Activated naive CD4-positive, alpha-beta T cell treated with anti-CD3 and anti-CD28 coated beads, Interleukin-2, amount 10 ng/mL, durations not matched to agents 7 days and 5 days (primary cell): ENCODE measurements at places on chromosomes 12 and 14.
A peak's percentile ranks its signal among the peaks of the same experiment; 100 is the strongest.

DNA sequence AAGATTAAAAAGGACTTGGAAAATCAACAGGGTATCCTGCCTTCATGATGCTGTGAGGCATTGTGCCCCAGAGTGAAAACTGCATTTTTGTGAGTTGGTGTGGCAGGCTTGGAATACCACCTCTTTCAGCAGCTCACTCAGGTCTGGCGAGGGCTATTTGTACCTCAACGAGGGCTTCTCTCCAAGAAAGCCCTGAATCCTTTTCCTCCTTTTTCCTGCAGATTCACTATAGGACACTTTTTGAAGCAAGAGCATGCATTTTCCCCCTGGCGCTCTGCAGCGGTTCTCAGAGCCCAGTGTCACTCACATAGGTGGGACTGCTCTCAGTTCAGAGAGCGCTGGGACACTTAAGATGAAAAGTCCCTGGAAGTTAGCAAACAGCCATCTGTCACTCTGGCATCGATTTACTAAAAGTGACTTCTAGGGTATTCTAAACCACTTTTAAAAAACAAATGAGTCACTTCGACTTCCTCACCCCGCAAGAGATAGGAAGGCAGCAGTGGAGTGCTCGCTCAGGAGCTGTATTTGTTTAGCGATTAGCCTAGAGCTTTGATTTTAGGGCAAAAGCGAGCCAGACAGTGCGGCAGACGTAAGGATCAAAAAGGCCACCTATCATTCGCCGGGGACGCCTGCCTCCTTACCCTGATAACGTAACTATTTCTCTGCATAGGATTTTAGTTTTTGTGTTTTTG lies 782 bp upstream of the LGR5 start:
- H3K4me3 ChIP-seq, result peak overlapping the region; percentile 54
- H3K36me3 ChIP-seq, result no peaks in the 10 kb centered on the region
- no peak for DNase-seq
- no peak overlapping the region for H3K27ac ChIP-seq
- peaks cover 21% of the 10 kb centered on the region for H3K4me1 ChIP-seq
- peaks cover 72% of the 10 kb centered on the region for H3K27me3 ChIP-seq

DNA sequence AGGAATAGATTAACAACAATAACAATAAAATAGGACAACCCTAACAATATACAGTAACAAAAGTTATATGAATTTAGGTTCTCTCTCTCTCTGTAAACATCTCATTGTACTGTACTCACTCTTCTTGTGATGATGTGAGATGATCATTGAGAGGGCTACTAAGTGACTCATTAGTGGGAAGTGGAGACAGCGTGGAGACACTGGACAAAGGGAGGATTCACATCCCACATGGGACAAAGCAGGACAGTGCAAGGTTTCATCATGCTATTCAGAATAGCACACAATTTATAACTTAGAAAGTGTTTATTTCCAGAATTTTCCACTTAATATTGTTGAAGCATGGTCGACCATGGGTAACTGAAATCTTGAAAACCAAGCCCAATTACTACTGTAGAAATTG lies 26.0 kb upstream of the SPATA7 start:
- no peak overlapping the region for H3K4me3 ChIP-seq
- H3K27ac ChIP-seq, result no peak overlapping the region
- H3K4me1 ChIP-seq, result no peaks in the 10 kb centered on the region
- DNase-seq, result no peak

DNA sequence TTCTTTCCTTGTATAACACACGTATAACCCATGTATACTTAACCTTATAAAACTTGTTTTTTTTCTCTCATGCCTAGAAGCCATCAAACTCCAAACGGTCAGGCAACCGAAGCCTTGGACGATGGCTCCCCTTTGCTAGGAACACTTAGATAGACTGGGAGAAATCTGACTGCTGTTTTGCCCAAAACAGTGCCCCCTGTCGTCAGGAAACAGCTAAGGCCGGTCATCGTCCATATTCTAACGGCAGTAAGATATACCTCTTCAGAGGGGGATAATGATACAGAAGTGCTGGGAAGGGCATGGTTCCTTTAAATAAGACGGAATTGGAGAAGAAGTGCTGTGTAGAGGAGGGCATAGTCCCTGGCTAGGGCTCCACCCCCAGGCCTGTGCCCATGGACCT lies 130.5 kb downstream of the SLC41A2 start:
- H3K36me3 ChIP-seq, result no peaks in the 10 kb centered on the region
- no peak overlapping the region for H3K27ac ChIP-seq
- peaks cover 2% of the 10 kb centered on the region for H3K4me1 ChIP-seq

DNA sequence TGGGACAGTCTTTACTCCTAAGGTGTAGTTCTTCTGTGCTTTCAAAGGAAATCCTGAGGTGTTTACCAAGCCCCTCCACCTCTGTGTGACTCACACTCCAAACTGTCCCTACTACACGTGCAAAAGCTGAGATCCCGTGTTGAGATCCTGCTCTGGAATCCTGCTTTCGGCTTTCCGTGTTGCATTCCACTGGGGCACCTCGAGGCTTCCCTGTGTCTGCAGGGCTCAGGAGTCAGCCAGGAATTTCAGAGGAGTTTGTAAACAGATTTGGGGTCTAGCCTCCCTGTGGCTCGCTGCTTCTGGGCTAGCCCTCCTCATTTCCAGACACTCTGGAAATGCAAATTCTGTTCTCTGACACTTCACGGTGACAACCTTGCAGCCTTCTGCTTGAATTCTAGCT lies 48.4 kb downstream of the CACNA2D4 start:
- no peak overlapping the region for H3K4me3 ChIP-seq
- H3K27ac ChIP-seq, result no peak overlapping the region
- no peaks in the 10 kb centered on the region for H3K4me1 ChIP-seq
- no peaks in the 10 kb centered on the region for H3K36me3 ChIP-seq
- no peak for DNase-seq

GRCh38 chr12:50547742-50548141 lies 43.0 kb downstream of the DIP2B start:
- no peak overlapping the region for H3K27ac ChIP-seq
- no peaks in the 10 kb centered on the region for H3K27me3 ChIP-seq
- H3K4me1 ChIP-seq, result peaks cover 7% of the 10 kb centered on the region
- no peak overlapping the region for H3K4me3 ChIP-seq
- H3K36me3 ChIP-seq, result peaks cover 18% of the 10 kb centered on the region

- no peak for DNase-seq
- no peaks in the 10 kb centered on the region for H3K27me3 ChIP-seq
- no peak overlapping the region for H3K27ac ChIP-seq
- H3K36me3 ChIP-seq, result peaks cover 2% of the 10 kb centered on the region
- H3K4me3 ChIP-seq, result no peak overlapping the region
- H3K4me1 ChIP-seq, result peaks cover 51% of the 10 kb centered on the region
These were observed 345.2 kb downstream of the BCL11B start for GRCh38 chr14:98926801-98927200.

DNA sequence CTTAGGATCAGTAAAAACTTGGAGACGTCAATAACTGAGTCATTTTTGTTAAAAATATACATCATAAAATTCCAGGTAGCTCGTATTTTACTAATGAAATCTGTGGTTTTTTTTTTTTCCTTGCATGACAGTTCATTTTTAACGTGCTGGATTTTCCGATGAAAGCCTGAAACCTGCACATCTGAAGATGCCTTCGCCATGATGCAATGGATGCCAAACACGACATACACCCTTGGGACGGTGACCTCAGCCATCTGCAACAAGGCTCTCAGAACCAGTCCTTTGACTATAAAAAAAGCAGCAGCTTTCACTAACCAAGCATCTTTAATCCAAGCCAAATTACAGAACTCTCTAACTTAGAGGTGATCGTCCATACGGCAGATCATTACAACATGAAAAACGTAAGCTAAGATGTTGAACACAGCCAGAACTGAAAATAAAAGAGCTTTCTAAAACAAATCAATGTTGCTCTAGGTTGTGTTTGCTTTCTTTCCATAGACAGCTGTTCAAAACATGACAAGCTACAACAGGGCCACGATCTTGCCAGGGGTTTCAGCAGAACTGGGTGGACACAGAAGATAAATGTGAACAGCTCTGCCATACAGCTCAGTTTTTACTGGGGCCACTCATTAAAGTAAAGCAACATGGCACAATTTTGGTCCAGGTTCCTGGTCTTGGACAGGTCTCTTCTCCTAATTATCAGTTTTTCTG lies 7.8 kb downstream of the NIN start:
- H3K27ac ChIP-seq, result peak overlapping the region; percentile 86
- peaks cover 86% of the 10 kb centered on the region for H3K4me1 ChIP-seq
- peaks cover 65% of the 10 kb centered on the region for H3K36me3 ChIP-seq
- no peak for DNase-seq

- H3K4me3 ChIP-seq, result no peak overlapping the region
- no peaks in the 10 kb centered on the region for H3K36me3 ChIP-seq
- no peak for DNase-seq
These were observed 24.7 kb upstream of the EEA1 start for GRCh38 chr12:92953747-92954146.

GRCh38 chr12:77202457-77203060 lies 137.2 kb upstream of the E2F7 start:
- H3K27me3 ChIP-seq, result no peaks in the 10 kb centered on the region
- DNase-seq, result no peak
- H3K36me3 ChIP-seq, result no peaks in the 10 kb centered on the region
- no peak overlapping the region for H3K27ac ChIP-seq
- H3K4me3 ChIP-seq, result no peak overlapping the region

- no peak overlapping the region for H3K4me3 ChIP-seq
- DNase-seq, result no peak
- H3K4me1 ChIP-seq, result peaks cover 21% of the 10 kb centered on the region
- no peak overlapping the region for H3K27ac ChIP-seq
- H3K27me3 ChIP-seq, result no peaks in the 10 kb centered on the region
These were observed 26.8 kb downstream of the AREL1 start for GRCh38 chr14:74685921-74686678.

DNA sequence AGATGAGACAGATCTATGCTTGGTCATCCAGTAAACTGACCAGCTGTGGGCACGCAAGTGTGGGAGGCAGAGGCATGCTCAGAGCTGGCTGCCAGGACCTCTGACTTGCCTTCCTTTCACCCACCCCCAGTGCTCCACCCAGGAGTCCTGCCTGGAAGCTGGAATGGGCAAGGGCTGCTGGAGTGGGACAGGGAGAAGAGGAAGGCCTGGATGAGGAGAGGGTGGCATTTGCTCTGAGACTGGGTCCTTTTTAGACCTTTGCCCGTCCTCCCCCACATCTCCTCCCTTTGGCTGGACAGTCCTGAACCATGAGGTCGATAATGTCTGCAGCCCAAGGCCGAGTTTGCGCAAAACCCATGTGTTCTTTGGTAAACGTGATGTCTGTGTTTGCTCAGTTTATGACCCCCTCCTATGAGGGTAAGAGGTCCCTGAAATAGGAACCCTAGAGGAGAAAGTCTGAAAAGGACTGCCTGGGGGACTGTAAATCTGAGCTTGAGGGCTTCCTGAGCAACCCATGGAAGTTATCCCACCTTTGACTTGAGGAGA lies 3.8 kb upstream of the INHBE start:
- H3K36me3 ChIP-seq, result no peaks in the 10 kb centered on the region
- DNase-seq, result no peak
- H3K27me3 ChIP-seq, result peaks cover 39% of the 10 kb centered on the region
- no peak overlapping the region for H3K4me3 ChIP-seq

DNA sequence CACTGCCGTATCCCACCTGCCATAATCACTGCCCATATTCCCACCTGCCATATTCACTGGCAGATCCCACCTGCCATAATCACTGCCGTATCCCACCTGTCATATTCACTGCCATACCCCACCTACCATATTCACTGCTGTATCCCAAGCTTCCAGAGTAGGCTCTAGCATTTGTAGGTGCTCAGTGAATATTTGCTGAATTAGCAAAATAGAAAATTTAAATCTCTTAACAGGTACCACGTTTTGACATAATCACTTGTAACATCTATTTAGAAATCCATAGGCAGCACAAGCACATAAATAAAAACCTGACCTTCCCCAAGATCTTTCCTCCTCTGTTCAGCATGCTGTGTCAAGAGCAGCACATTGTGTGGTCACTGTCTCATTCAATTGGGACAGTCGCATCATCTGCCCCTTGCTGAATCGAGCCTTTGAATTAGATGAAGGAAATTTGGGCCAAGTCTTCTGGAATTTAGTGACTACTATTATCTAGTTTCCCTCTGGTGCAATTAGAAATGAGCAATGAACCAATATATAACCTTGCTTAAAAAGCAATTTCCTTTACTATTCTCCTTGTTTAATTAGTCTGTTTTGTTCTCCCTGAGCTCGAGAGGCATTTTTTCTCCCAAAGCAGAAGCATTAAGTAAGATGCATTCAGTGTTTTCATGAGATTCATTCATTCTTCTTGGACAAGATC lies 144.9 kb upstream of the FGD4 start:
- no peak overlapping the region for H3K27ac ChIP-seq
- H3K4me3 ChIP-seq, result no peak overlapping the region
- H3K4me1 ChIP-seq, result peaks cover 2% of the 10 kb centered on the region
- H3K36me3 ChIP-seq, result peaks cover 8% of the 10 kb centered on the region

- no peaks in the 10 kb centered on the region for H3K36me3 ChIP-seq
- no peak overlapping the region for H3K4me3 ChIP-seq
- DNase-seq, result no peak
- H3K27me3 ChIP-seq, result no peaks in the 10 kb centered on the region
- H3K4me1 ChIP-seq, result no peaks in the 10 kb centered on the region
These were observed 133.8 kb upstream of the CLEC14A start for GRCh38 chr14:38389681-38390080.

GRCh38 chr12:44015333-44015941 lies 179.6 kb downstream of the TMEM117 start:
- no peaks in the 10 kb centered on the region for H3K4me1 ChIP-seq
- DNase-seq, result no peak
- H3K27me3 ChIP-seq, result no peaks in the 10 kb centered on the region
- no peaks in the 10 kb centered on the region for H3K36me3 ChIP-seq
- no peak overlapping the region for H3K27ac ChIP-seq

GRCh38 chr14:89635615-89636014 lies 218.6 kb upstream of the FOXN3 start:
- H3K4me3 ChIP-seq, result no peak overlapping the region
- DNase-seq, result no peak
- H3K36me3 ChIP-seq, result peaks cover 28% of the 10 kb centered on the region
- no peak overlapping the region for H3K27ac ChIP-seq

DNA sequence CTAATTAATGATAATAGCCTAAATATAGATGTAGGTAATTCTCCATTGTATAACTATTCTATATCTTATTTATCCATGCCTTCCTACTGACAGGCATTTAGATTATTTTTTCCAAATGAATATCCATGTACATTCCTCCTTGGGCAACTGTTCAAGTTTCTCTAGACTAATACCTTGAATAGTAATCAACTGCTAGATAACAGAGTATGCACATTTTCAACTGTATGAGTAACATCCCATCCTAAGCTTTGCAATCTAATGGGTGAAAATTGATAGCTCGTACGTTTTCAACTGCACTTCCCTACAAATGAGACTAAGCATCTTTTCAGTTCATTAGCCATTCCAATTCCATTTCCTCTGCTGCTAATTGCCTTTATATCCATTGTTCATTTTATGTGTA lies 37.0 kb downstream of the YAF2 start:
- DNase-seq, result no peak
- H3K4me3 ChIP-seq, result no peak overlapping the region
- H3K27ac ChIP-seq, result no peak overlapping the region
- no peaks in the 10 kb centered on the region for H3K27me3 ChIP-seq

GRCh38 chr12:117367006-117367638 lies 5.7 kb upstream of the NOS1 start:
- peak; percentile 71 for DNase-seq
- H3K27ac ChIP-seq, result no peak overlapping the region
- no peak overlapping the region for H3K4me3 ChIP-seq
- H3K27me3 ChIP-seq, result peaks cover 25% of the 10 kb centered on the region

- no peaks in the 10 kb centered on the region for H3K27me3 ChIP-seq
- no peaks in the 10 kb centered on the region for H3K4me1 ChIP-seq
- no peak overlapping the region for H3K27ac ChIP-seq
- no peak overlapping the region for H3K4me3 ChIP-seq
These were observed 30.6 kb upstream of the MYF6 start for GRCh38 chr12:80676856-80677255.
